RWPE1 (cell line): ENCODE measurements at places on chromosomes 2 and 18.

- DNase-seq, result no peak
Observed at GRCh38 chr2:79964966-79965365, 339.6 kb downstream of the LRRTM1 start.

DNA sequence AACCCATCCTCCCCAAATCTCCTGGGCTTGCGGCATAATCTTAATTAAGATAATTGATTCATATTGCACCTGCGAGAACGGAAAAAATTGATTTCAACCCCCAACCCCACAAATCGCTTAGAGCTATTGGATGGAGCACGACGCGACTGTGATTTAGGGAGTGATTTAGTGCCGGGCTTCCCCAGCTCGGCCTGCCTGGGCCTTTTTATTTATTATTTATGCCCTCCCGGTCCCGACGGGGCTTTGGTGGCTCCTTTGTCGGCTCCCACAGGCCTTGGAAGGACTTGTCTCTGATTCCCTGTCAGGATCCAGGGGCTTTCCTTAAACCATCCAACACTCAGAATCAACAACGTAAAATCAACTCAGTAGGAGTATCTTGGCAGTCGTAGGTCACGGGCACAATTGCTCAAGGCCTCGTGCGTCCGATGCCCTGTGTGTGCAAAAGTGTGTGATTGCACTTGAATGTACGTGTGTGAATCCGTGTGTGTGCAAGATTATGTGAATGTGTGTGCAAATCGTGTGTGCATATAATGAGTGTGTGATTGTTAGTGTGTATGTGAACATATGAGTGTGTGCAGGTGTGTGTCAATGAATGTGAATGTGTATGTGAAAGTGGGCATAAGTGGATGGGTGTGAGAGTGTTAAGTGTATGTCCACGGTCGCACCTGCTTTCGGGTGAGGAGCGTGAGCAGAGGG, 4.3 kb upstream of the NEUROD1 start:
- DNase-seq, result no peak

DNA sequence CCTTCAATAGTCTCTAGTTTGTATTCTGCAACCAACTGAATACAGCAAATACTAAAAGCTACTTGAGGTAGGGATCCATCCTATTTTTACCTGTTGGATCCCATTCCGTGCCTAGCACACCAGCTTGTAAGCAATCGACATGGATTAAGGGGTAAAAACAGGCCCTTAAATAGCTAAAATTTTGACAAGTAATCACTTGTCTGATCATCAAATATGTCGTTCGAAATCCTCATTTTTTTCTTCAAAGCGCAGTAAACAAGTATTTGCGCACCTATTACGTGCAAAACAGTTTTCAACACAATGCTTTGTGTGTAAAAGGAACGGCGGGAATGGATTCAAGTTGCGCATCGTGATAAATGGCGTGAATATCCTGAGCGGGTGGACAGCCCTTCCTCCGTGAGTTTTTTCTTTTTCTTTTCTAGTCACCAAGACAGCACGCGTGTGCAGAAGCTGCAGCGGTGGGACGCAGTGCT, 1.4 kb upstream of the ACVR2A start:
- no peak for DNase-seq

GRCh38 chr2:224428787-224429440, 27.0 kb upstream of the FAM124B start:
- no peak for DNase-seq

- no peak for DNase-seq
Observed at GRCh38 chr18:7941533-7941932, 374.4 kb downstream of the PTPRM start.

GRCh38 chr2:3536682-3537632, 17.6 kb upstream of the ADI1 start:
- no peak for DNase-seq

DNA sequence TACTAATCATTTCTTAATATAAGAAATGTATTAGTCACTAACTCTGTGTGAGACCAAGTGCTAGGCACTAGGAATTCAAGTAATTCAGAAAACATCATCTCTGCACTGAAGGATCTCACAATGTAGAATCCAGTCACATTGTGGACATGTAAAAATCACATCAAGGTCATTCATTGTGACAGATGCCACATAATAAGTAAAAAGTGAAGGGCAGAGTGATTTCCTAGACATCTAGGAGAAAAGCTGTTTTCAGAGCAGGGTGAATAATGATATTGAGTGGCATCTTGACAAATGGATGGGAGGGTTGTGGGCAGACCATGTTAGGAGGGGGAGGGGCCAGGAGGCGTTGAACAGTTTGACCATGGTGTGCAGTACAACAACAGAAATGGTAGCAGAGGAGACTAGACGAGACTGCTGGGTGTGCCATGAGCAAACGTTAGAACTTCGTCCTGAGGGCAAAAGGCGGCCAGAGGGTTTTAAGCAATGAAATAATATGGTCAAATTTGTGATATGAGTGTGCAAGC, 93.8 kb downstream of the DTNA start:
- DNase-seq, result no peak

GRCh38 chr2:222208010-222208690, 90.6 kb downstream of the PAX3 start:
- no peak for DNase-seq

GRCh38 chr2:105952131-105952530, 207.4 kb downstream of the NCK2 start:
- no peak for DNase-seq

DNA sequence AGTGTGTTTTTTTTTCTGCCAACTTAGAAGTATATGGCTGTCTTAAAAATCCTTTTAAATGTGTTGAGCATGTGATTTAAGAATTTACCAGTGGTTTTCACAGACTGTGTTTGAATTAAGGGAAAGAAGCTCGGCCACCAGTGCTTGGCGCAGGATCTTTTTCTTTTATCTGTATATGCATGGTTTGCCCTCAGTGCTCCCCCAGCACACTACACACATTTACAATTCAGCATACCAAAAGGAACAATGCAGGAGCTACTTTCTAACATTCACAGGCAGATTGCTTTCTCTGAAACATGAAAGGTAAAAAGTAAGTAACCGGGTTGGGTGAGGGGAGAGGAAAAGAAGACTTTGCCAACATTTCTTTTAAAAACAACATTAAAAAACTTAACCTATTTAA, 3.9 kb downstream of the SALL3 start:
- no peak for DNase-seq

GRCh38 chr2:45300026-45300750, 290.9 kb upstream of the SIX2 start:
- no peak for DNase-seq

- DNase-seq, result no peak
Observed at GRCh38 chr2:23122681-23123215, 262.2 kb upstream of the KLHL29 start.

DNA sequence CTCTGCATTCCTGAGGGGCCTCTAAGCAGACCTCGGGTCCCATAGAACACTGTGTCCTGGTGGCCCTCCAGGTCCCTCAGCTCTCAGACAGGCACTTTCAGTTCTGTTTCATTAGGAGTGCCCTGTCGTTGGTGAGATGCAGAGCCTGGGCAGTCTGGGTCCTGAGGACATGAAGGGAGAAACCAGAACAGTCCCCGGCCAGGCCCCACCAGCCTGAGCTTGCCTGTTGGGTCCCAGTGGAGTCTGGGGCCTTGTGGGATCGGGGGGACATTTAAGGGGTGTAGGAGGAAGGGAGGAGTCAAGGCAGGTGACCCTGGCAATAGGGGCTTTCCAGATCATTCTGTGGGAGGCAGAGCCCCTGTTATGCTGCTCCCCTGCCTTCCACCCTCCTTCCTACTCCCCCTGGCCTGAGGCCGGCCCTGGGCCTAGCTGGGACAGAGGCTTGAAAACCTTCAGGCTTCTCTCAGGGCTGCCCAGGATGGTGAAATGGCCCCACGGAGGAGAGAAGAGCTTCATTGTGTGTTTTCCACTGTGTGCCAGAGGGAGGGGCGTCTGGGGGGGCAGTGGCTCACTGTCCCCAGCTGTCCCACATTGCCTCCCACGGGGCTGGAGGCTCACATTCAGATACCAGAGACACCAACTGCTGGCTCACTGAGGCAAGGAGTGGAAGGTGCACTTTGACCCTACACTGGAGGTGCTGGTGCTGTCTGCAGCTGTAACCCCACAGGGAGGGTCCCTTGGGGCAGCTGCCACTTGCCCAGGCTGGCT, 26.6 kb upstream of the CATIP start:
- DNase-seq, result no peak

GRCh38 chr18:43238429-43238828, 38.9 kb downstream of the SYT4 start:
- DNase-seq, result no peak

DNA sequence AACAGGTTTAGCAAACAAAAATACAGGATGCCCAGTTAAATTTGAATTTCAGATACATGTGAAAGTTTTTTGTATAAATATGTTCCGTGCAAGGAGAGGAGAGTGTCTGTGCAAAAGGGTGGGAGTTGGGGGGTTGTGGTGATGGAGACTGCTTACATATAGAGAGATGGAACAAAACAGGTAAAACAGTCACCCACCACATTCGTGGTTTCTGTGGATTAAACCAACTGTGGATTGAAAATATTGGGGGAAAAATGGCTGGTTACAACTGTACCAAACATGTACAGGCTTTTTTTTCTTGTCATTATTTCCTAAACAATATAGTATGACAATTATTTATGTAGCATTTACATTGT, 245.7 kb downstream of the TNS1 start:
- no peak for DNase-seq

DNA sequence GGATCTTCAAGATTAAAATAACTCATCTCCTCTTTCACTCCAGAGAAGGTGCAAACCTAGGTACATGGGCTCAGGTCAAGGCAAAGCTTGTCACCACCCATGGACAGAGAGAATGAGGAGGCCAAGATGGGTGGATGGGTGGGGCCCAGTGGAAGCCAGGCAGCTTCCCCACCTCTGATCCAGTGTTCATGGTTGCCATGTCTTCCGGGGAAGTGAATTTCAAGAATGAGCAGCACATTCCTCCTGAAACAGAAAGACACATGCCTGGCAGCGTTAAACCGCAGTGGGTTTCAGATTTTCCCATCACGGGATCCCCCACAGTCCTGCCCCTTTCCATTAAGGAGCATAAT, 301.7 kb downstream of the EIPR1 start:
- no peak for DNase-seq

GRCh38 chr2:71510938-71511337, 57.6 kb downstream of the DYSF start:
- no peak for DNase-seq

DNA sequence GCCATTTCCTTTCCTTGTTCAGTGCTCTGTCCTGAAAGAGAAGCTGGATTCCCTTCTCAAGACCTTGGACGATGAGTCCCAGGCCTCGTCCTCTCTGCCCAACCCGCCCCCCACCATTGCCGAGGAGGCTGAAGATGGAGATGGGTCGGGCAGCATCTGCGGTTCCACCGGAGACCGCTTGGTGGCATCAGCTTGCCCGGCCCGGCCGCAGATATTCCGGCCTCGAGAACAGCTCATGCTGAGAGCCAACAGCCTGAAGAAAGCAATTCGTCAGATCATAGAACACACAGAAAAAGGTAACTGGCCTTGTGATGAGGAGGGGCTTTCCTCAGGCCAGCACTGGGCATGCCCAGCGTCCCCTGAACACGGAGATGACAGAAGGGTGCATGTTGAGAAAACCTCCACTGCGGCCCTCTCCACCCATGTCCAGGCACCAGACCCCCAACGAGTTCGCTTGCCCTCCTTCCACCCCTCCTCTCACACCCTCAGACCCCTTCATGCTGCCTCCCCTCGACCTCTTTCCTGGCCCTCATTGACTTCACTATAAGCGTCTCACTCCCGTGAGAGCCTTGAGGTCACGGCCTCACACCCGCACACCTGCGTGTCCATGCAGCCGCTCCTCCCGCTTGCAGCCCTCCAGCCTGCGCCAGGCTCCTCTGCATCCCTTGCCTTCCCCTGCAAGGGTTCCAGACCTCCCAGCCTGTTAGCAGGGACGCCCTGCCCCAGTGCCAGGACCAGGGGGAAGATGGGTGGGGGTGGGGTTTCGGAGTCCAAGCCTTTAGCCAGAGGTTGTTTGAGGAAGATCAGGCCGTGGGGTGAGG, 95.0 kb downstream of the DGKD start:
- DNase-seq, result peak; percentile 69

- DNase-seq, result peak; percentile 18
Observed at GRCh38 chr2:39069136-39069515, 51.7 kb downstream of the SOS1 start.

DNA sequence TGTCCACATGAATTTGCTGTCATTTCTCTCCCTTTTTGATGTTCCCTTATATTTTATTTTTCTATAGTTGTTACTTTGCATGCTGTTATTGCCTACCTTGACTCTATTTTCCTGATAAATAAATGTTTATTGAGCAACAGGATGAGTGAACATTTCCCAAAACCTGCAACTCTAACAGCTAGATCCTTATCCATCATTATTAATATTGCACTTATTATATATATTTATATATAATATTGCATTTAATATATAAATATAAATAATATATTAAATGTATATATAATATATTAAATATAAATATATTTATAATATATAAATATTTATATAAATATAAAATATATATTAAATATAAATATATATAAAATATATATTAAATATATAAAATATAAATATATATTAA, 436.1 kb upstream of the MMADHC start:
- no peak for DNase-seq

- DNase-seq, result no peak
Observed at GRCh38 chr2:176056406-176056805, 27.4 kb downstream of the EVX2 start.

DNA sequence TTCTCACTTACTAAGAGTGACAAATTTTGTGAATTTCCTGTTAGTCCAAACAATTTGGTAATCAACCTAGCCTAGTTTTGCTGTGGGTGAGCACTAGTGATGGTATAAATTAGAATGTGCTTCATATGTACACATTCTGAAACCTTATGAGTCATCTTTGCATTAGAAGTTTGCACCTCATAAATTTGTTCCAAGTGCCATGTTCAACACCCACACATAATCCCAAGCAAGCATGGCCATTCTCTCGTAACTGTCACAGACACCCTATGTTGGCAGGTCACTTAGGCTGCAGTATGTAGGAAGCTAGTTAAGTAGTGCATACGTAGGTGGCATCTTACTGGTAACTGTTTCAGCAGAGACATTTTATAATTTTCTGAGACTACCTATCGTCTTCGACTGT, 46.9 kb downstream of the NAB1 start:
- no peak for DNase-seq

GRCh38 chr2:71303849-71304248, 27.7 kb upstream of the ZNF638 start:
- peak; percentile 42 for DNase-seq

GRCh38 chr2:186713691-186714090, 19.8 kb downstream of the FAM171B start:
- no peak for DNase-seq

- no peak for DNase-seq
Observed at GRCh38 chr18:79460481-79461300, 65.0 kb downstream of the NFATC1 start.

DNA sequence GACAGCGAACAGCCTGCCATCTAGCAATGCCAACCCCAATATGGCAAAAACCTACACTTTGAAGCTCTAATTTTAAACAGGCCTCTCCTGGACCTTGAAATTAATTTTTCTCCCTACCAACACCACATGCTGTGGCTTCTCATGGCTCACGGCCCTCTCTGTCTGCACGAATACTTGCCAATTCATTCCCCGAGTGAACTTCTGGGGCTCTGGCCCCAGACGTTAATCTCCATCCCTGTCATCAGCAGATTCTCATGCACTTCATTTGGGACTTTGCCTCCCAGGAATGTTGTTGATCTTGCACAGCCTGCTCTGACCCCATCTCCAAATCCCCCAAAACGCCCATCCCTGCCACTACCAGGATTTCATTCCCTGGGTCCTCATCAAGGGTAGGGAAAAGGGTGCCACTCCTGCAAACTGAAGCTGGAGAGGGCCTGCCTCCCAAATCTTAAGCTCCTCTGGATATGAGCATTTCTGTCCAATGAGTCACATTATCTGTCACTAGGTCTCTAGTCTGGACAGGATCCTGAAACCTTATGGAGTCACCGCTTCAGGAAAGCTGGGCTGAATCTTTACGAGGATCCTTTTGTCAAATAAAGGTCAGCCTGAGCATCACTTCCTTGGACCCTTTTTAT, 10.4 kb downstream of the FIGLA start:
- peak; percentile 38 for DNase-seq
